Stimulated activated CD4-positive, alpha-beta T cell treated with anti-CD3 and anti-CD28 coated beads, Interleukin-1b, Interleukin-23, amount 100 ng/mL, for 1 hour (primary cell): ENCODE measurements at places on chromosomes 5 and 9.

DNA sequence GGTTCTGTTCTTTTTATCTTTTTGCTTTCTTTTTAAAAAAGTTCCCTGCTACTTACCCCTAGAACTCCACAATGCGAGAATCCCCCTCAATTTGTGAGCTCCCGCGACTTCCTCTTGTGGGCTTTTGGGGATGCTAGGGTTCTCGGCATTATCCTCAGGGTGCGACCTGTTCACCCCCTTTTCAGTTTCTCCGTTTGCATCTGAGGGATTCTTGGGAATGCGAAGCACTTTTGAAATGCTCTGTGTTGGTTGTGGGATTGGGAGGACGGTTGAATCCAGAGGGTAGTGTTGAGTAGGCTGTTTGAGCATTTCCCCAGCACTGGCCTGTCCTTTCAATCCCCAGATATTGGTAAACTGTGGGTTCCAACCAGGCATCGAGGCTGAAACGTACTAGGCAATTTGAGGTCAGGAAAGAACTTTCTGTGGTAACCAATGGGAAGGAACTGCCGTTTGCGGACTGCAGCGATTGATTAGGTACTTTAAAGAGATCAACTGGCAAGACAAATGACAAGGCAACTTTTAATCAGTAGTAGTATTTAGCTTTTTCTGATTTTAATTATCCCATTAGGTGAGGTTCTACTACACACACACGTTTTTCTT lies 415 bp downstream of the XRCC4 start:
- DNase-seq: no peak

DNA sequence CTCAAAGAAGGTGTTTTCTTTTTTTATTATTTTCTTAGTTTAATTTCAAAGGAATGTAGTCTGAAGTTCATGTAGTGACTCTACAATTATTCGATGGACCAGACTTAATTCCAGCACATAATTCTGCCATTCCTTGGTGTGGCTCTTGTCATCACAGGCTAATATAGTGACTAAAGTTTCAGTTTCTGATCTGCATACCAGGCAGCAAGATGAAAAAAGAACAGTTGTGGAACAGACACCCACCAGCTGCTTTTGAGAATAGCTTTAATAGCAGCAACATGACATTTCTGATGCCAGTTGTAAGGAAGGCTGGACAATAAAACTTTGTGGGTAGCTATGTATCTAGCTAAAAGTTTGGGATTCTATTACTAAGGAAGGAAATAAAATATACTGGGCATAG lies 676.3 kb upstream of the GRAMD2B start:
- no peak for DNase-seq

GRCh38 chr5:167743695-167744464 lies 547.6 kb upstream of the WWC1 start:
- no peak for DNase-seq

DNA sequence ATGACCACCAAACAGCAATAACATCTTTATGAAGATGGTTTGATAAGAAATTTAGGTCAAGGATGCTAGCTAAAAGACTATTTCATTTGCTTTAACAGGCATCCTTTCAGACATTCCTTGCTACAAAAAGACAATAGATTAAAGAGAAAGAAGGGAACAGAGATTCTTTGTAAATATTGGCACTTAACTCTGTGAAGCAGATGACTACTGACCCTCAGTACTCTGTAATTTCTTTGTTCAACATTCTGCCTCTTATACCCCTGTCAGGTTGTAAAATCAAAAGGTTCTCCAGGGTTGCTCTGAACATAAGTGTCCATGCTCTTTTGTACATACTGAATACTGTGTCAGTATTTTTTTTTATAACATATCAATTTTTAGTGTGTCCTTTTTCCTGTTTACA lies 610.6 kb upstream of the GRAMD2B start:
- DNase-seq: no peak

GRCh38 chr9:76127637-76128036 lies 237.2 kb downstream of the PCSK5 start:
- no peak for DNase-seq

GRCh38 chr9:97737429-97737828 lies 40.3 kb upstream of the XPA start:
- DNase-seq: no peak

DNA sequence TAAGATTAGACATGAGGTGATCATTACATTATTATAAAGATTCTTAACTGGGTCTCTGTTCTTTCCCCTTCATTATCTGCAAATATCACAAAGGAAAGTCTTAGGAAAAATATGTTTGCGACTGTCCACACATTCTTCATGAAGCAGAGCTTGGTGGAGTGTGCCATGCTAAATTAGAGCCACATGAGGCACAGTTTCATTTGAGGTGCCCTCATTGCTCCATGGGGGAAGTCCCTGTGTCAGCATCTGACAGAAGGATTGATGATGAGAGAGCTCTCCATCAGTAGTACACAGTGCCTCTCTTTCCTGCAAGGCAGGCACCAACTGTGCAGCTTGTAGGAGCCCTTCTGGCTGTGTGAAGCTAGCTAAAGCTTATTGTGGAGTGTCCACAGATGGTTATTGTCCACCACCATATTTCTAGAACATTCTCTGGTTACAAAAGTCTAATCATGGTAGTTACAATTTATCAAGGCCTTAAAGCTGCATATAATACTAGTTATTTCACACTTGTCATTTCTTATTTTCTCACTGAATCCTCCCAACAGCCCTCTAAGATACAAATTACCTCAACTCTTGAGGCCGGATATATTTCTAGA lies 63.9 kb downstream of the C9orf152 start:
- DNase-seq: no peak

DNA sequence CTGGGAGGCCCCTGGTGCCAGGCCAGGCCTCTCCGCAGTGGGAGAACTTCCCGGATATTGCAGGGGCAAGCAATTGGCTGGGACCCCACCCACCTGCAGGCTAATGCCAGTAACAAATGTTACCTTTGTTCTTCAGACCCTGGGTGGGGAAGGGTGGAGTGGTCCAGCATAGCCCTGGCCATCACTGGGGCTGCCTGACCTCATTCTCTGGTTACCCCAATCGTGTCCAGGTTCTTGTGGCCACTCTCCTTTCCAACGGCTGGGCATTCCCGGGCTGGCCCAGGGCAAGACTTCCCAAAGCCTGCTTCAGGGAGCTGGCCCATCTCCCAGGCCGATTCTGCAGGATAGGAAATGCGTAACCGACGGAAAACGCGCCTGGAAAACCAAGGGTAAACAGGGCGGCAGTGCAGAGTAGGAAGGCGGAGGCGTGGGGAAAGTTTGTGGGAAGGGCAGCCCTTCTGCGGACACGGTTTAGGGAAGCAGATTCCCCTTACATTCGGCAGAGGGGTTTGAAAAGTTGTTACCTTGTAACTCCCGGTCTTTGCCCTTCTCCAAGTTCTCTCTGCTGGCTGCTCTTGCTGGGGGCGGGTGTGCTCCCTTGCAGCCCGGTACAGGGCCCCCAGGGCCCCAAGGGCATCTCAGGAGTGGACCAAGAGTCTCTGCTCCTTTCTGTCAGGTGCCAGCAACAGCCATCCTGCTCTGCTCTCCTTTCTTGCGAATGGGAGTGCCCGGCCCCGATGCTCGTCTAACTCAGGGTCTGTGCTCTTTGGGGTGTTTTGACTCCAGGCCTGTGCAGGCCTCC lies 3.5 kb downstream of the NRARP start:
- DNase-seq: no peak

- no peak for DNase-seq
Measured at GRCh38 chr9:120151806-120152205, 428.2 kb downstream of the CDK5RAP2 start.

DNA sequence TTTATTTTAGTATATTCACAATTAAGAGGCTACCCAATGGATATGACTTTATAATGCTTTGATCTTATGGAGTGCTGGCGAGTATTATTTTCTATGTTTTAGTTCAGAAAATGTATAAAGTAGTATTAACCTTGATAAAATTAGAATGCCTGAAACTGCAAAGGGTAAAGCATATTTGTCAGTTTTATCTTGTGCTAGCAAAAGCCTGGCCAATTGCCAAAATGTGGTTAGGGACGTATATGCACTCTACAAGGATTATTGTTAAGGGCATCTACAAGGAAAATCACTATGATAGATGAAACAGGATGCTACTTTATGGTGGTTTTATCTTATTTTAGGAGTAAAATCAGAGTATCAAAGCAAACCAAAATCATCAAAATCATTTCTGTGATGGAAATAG lies 281.7 kb downstream of the CCDC171 start:
- DNase-seq: no peak

DNA sequence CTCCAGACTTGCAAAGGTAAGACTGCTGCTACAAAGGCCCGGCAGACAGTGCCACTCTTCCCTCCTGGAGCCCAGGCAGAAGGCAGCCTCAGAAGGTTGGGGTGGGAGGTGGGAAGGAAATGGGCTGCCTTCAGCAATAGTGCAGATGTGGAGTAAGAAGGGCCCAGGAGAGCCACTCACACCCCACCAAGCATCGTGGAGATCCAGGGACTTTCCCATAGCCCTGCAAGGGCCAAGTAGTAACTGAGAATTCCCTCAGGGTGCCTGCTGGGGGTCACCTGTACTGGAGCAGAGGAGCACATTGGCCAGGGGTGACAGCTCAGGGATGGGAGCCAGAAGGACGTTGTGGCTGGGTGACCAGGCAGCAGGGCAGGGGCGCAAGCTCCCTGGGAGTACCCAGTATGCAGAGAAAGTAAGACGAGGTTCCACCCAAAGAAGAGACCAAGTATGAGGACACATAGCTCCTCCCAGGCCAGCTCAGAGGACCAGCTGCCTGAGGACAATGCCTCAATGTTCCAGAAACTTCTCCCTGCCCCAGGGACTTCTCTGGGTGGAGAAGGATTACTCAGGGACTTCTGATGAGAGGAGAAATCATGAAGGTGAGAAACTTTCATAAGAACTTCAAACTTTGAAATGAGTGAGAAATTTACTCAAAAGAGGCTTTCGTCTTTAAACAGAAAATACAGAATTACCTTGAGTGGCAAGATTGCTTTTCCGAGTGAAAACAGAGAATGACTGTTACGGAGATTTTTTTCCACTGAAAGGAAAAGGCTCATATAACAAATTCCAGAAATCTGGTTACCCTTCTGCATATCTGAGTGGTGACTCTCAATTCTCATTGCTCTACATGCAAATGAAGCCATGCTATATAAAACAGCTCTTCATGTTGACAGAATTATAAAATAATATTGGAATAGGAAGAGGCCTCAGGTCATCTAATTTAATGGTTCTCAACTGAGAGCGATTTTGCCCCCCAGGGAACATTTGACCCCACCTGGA lies 87.9 kb upstream of the TRIO start:
- DNase-seq: no peak

- DNase-seq: no peak
Measured at GRCh38 chr9:25381141-25381540, 297.1 kb downstream of the TUSC1 start.

DNA sequence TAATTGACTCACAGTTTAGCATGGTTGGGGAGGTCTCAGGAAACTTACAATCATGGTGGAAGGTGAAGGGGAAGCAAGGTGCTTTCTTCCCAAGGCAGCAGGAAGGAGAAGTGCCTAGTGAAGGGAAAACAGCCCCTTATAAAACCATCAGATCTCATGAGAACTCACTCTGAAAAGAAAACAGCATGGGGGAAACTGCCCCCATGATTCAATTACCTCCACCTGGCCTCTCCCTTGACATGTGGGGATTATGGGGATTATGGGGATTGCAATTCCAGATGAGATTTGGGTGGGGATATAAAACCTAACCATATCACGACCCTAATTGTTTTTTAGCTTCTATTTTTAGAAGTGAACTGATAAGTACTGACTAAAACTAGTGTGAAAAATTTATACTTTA lies 1377.5 kb upstream of the DMAC1 start:
- DNase-seq: no peak

DNA sequence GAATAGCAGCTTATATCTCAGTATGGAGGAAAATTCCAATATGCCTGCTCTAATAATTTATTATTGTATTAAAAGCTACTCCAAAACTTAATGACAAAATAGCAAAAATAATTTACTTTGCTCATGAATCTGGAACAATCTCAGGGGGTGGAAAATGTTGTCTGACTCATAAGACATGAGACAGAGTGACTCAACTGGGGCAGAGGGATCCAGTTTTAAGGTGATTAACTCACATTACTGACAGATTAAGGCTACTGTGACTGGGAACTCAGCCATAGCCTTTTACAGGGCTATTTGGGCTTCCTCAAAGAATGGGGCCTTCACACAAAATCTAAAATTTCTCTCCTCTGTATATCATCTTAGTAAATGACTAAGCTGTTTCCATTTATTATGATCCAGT lies 1172.9 kb downstream of the CDH12 start:
- DNase-seq: no peak

DNA sequence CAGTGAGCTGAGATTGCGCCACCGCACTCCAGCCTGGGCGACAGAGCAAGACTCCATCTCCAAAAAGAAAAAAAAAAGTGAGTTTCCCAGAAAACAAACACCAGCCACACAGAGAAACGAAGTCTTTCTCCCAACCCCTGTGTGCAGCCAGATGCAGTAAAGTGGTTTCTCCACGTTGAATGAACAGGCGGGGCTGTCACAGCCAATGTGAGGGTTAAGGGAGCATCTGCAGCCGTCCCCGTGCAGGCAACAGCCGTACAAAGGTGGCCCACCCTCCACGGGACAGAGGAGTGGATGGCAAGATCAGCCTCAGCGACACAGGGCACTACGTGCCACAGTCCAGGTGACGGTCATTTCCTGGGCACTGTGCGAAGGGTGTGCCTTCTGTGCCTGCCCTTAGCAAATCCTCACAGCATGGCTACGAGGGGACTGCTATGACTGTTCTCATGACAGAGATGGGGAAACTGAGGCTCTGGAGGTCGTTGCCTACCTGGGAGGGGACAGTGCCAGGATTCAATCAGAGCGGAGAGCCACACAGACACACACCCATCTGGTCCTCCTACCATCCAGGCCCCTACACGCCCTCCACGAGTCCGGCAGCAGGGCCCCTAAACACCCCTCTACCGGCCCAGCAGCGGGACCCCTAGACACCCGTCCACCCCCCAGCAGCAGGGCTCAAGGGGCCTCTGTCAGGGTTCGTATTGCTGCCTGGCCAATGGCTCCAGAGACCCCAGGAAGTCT lies 2.3 kb downstream of the VAV2 start:
- DNase-seq: no peak

DNA sequence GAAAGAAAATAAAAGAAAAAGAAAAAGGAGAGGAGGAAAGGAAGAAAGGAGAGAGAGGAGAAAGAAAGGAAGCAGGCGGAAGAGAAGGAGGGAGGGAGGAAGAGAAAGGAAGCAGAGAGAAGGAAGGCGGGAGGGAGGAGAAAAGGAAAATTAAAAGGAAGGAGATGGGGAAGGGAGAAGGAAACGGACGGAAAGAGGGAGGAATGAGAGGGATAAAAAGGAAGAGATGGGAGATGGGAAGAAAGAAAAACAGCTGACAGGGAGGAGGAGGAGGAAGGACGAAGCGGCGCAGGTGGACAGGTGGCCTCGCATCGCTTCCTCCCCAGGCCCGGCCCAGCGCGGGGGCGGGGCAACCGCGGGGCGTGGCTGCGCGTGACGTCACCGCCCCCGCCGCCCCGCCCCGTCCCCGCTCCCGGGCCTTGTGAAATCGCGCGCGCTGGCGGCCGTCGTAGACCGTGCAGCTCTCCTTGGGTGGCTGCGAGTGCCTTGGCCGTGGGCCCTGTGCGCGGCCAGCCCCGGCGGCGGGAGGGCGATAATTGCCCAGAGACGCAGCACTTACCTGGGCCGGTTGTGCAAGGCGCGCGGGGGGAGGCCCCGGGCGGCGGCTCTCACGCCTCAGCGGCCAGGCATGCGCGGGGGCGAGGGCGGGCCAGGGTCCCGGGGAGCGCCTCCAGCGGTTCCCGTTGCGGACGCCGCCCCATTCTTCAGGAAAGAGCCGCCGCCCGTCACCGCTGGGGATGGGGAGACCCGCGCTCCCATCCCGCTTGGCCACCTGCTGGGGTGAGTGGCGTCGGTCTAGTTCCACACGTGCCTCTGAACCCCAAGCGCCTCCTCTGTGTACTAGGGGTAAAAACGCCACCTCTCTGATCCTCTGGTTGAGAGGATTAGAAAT lies 49.6 kb upstream of the FOXE1 start:
- DNase-seq: peak; percentile 52

- no peak for DNase-seq
Measured at GRCh38 chr9:28981129-28981528, 1407.8 kb upstream of the C9orf72 start.
